ENCODE measurements at places on chromosomes 3 and 15.

GRCh38 chr3:113834983-113835382 lies 3.6 kb upstream of the GRAMD1C start:
- no peak for DNase-seq

GRCh38 chr3:161322781-161323568 lies 48.3 kb downstream of the SPTSSB start:
- DNase-seq: no peak

DNA sequence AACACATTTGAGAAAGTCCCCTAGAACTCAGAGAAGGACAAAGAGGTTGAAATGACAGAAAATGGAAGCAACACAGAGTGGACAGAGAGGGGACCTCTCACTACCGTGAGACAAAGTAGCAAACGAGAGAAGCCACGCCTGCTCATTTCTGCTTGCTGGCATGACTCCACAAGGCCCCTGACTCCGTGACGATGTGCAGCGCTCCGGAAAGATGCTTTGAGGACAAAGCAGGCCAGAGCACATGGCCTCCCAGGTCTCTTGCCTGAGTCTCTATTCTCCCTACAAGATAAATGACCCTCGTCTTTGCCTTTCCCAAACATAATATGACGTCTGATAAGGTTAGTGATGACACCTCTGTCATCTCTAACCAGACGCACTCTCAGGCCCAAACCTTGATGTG lies 63.8 kb upstream of the CTSH start:
- no peak for DNase-seq

GRCh38 chr3:30428251-30428650 lies 178.2 kb upstream of the TGFBR2 start:
- DNase-seq: no peak

DNA sequence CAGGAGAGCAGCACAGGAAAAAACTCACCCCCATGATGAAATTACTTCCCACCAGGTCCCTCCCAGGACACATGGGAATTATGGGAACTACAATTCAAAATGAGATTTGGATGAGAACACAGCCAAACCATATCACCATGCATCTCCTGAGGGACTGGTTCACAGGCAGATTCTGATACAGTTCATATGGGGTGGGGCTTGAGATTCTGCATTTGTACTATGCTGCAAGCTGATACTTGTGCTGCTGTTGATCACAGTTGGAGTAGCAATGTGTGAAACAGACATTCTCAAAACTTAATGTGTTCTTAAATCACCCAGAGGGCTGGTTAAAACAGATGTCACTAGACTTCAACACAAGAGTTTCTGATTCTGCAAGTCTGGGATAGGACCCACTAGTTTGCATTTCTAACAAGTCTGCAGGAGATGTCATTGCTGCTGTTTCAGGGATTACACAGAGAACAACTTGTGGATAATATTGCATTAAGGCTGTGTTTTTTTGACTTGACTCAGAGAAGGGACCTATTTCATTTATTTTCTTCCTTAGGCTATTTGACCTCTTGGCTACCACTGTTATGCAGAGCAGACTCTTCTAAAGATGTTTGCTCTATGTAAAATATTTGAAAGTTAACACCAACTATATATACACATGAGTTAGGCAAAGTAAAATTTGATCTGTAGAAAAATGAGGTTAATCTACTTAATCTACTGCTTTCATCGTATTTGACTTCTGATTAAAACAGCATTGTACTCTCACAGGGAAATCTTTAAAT lies 194.2 kb upstream of the CNTN3 start:
- DNase-seq: no peak

GRCh38 chr3:134231131-134231530 lies 19.5 kb downstream of the RYK start:
- no peak for DNase-seq

GRCh38 chr3:186471771-186472170 lies 72.4 kb downstream of the CRYGS start:
- no peak for DNase-seq

GRCh38 chr3:52084216-52084945 lies 28.0 kb upstream of the DUSP7 start:
- no peak for DNase-seq

DNA sequence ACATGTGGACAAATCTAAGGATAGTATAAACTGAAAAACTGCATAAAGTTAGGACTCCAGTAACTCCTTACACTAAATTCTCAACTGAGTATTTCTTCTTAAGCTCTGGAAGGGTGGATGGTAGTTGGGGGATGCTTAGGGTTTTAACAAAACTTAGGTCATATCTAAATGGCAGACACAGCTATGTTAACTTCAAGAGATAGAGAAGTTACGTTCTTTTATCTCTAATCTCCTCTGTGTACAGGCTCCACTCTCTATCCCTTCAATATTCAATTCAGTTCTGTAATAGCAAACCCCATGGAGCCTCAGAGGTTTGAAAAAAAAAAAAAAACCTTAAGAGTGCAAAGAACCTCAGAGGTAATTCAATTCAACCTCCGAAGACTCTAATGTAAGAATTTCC lies 3.1 kb downstream of the CMTM6 start:
- DNase-seq: no peak

DNA sequence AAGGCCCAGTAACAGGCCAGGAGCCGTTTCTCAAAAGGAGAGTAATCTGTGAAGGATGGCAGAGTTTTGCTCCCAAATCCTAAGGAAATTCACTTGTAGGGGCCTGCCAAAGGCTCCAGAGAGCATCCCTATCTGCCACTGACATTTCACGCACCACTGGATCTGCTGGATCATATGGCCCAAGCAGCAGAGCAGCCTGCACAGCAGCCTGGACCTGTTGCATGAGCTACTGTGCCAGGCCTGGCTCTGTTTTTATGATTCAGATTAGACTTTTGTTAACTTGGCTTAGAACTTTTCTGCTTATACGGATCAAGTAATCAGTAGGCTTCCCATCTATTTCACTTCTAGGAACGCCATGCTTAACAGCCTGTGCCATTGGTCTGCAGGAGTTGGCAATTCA lies 70.7 kb downstream of the CHRD start:
- no peak for DNase-seq

DNA sequence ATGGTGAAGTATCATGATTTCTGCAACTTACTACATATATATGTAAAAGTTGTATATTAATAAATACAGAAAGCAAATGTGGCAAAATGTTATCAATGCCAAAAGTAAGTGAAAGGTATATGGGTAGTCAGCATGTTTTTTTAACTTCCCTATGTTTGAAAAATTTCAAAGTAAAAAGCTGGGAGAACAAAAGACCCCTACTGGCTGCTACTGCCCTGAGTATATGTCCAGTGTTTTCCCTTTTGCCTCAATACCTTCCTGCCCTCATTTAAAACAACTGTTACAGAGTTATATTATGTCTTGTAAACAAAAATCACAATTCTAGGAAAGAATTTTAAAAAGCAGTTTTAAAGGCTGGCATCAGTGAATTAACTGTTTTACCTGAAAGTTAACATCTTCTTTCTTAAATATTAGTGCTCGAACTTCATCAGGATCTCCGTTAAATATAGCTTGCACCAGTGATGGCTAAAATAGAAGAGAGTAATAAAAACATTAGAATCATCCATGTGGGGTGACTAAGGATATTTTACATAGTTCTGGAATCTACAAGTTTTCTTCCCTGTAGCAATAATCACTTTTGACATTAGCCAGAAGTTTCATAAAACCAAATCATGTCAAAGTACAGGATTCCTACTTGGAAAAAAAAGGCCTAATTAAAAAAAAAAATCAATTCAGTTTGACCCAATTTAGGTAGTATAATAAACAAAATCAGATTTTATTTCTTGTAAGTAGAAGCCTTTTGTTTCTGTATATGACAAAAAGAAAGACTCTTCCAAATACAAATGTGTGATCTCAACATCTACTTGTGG lies 2.7 kb downstream of the ANKRD28 start:
- no peak for DNase-seq

DNA sequence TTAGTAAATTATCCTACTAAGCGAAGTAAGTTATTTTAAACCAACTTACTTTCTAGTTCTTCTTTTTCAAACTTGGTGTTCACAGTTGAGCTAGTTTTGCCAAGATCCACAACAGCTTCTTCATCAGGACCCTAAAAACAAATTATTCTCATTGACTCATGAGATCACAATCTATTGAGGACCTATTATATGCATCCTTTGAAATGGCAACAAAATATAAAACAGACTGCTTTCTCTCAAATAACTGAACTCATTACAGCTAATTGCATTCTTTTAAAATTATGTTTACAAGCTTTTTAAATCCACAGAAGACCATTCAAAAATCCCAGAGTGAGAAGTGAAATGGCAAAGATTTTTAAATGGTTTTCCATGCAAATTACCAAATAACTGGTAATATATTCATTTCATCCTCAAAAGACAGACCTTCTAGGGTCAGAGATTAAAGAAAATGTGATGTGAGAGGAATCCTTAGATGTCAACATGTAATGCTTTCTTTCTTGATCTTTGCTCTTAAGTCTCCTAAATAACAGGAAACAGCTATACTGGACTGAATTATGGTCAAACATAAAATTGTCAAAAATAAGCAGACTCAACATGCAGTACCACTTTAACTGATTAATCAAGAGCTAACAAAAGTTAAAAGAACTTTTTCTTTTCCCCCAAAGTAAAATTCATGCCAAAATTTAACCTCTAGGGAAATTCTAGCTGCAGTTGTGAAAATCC lies 31.7 kb downstream of the SLC4A7 start:
- no peak for DNase-seq

GRCh38 chr15:49383266-49383665 lies 39.8 kb upstream of the FGF7 start:
- DNase-seq: no peak

DNA sequence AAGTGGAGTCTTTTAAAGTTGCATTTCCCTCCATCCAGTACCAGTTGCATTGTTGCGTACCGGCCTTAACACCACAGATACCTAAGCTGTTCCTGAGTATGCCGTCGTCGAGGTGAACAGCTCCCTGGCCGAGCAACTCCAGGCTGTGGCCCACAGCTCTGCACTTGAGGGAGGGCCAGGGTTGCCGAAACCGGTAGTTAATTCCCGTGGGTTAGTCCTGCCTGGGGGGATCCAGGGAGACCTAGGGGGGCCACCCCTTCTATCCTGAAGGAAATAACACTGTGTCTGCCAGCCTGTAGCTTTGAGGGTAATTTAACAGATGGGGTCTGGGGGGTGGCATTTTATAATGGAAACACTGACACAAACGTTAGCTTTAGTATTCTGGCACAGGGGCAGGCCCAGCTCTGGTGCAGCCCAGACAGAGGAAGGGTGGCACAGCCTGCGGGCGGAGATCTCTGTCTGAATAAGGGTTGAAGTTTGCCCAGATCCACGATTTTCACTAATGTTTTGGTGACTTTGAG lies 60.8 kb downstream of the RGMA start:
- DNase-seq: no peak

GRCh38 chr3:38116471-38117162 lies 20.3 kb downstream of the ACAA1 start:
- DNase-seq: no peak

DNA sequence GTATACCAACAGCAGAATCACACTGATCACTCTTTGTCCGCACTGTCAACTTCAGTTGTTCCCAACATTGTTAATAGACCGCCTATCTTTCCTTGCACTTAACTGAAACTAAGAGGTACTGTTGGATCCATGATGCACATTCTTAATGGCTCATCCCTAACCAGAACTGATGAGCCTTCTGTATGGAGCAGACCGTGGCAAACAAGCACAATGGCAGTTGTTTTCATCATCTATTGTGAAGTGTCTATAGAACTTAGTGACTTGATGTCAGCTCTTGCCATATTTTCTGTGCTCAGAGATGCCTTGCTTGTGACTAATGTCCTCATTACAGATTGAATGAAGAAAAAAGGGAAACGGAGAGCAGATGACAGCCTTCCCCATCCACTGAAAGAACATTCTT lies 347.4 kb downstream of the NLGN1 start:
- DNase-seq: no peak

DNA sequence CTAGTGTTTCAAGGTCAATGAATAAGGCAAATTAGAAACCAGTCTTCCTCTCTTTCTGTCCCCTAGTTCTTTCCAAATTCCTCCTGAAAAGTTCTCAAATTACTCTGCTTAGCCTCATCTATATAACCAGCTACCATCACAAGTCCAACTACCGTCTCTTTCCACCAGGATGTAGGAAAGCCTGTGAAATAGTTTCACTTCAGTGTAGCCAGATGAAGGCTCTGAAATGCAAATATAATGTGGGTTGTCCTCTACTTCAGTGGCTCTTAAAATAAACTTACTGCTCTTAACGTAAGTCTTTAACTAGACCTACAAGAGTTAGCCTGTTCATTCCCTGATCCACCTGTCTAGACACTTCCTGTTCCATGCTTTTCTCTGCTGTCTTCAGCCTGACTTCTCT lies 827.7 kb downstream of the ROBO1 start:
- DNase-seq: no peak

DNA sequence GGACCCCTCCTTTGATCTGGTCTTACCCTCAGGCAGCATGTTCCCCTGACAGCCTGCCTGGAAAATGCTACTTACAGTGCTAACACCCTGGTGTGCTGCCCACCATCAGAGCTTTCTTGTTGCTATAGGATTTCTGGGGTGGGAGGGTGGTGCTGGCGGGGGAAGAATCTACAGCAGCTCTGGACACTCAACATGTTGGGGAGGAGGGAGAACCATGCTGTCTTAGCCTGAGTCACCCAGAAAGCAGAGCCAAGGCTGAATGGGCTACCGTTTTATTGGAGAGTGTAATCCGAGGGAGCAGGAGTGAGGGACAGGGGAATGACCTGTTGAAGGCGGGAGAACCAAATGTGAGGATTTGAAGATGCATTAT lies 45.6 kb downstream of the MFSD1 start:
- no peak for DNase-seq

DNA sequence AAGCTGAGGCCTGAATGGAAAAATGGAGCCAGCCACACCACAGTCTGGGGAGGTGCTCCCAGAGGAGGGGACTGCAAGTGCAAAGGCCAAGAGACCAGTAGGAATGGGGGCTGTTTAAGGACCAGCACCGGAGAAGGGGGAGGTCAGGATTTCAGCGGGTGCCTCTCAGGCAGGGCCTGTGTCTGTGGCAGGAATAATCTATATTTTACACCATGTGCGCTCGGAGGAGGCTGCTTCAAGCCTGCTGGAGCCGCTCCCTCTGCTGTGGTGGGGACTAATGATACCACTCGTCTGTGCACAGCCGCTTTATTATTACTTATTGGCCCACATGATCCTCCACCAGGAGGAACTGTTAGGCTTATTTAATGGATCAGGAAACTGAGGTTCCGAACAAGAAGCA lies 45.3 kb downstream of the TPRA1 start:
- DNase-seq: no peak

GRCh38 chr15:98556321-98556720 lies 92.0 kb upstream of the IGF1R start:
- DNase-seq: no peak

- DNase-seq: no peak
These were observed 8.8 kb downstream of the VIPR1 start for GRCh38 chr3:42511201-42511600.

- peak; percentile 1 for DNase-seq
These were observed 18.4 kb downstream of the SPATA12 start for GRCh38 chr3:57078635-57079473.

- no peak for DNase-seq
These were observed 52.8 kb downstream of the XRN1 start for GRCh38 chr3:142394921-142395622.

DNA sequence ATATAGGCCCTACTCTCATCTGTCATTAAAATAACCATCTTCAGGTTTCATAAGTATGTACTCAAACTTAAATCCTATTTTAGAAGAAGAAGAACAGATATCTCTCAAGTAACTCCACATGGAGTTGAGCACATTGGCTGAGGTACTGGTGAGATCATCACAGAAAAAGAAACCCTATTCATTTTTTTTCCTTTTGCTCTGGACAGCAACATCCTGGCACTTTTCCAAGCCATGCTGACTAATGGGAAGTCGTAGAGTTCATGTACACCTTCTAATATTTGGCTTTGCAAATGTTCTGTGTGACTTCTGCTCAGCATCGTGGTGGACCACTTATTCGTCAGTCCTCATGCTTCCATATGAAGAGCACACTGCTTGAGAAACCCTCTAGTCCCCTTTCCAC lies 336.0 kb upstream of the KCNH8 start:
- DNase-seq: no peak
